ENCODE measurements at places on chromosomes 16 and 17. TPM values are rescaled to one million over a fixed set of nuclear protein-coding genes. Genes with fewer than 3 reads are reported as not detected.

DNA sequence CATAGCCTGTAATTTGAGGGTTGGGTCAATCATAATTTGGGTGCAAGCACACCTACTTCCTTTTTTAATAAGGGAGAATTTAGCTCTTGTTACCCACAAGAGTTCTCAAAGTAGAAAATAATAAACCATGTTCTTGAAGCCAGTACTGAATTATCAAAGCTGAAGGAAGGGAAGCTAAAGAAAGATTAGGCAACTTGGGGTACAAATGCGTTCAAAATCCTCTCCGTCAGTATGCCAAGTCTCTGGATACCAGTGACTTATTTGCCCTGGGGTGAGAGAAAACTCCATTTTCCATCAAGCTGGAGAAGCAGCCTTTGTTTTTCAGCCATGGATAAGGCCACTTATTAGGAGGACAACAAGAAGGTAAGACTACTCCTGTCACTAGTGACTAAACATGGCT is 23.5 kb upstream of the DHRS13 start:
- DNase-seq: no peak

- DNase-seq: no peak
Observed at GRCh38 chr16:51834133-51834532, 683.1 kb upstream of the SALL1 start.

- no peak for DNase-seq
Observed at GRCh38 chr16:56368545-56368944, 56.8 kb downstream of the AMFR start.

Gene TBC1D3C
- 4.6 TPM for total RNA-seq

Gene TANC2
- 17.2 TPM for total RNA-seq

GRCh38 chr17:43517161-43517560 is 29.0 kb downstream of the ETV4 start:
- no peak for DNase-seq

Gene BIRC5
- total RNA-seq: 1.0 TPM

DNA sequence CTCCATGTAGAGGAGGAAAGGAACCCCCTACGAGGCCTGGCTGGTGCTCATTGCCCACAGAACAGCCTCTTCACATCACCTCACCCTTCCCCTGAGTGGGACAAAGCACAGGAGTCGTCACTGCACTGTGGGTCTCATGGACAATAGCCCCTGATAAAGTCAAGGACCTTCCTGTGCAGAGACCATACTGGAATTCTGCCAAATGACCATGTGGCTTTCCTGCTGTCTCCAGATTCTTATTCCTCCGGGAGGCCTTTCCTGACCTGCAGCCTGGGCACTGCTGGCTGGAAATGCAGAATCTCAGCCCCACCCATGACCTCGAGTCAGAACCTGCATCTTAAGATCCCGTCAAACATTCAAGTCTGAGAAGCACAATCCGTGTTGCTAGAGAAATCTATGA is 60.5 kb upstream of the ERN1 start:
- DNase-seq: no peak

Gene DDX52
- 35.6 TPM for total RNA-seq

- DNase-seq: no peak
Observed at GRCh38 chr16:7953360-7953759, 620.7 kb downstream of the RBFOX1 start.

DNA sequence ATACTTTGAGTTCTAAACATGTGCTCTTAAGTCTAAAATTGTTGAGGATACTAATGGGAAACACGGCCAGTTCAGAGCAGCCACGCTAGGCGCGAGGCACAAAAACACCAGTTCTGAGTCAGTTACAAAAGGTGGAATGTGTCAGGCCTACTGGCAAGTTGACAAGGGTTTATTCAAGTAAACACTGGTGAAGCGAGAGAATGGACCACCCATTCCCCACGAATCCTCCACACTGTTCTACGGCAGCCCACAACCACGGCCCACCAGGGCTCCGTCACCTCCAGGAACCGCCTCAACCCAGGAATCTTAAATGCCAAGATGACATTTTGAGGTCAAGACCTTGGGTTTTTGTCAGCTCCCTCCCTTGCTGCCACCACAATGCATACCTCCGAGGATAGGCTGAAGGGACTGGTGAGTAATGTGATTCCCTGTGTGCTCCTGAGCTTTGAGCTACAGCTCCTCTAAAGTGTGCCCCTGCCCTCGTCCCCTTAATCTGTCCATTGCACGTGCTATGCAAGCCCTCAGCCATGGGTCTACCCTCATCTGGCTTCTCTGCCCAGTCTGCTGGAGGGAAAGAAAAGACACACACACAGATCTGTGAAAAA is 28.5 kb upstream of the TRAP1 start:
- DNase-seq: no peak

GRCh38 chr17:17139972-17140589 is 66.1 kb downstream of the PLD6 start:
- no peak for DNase-seq

Gene MYH13
- total RNA-seq: not detected

- no peak for DNase-seq
Observed at GRCh38 chr17:77446940-77447634, 306.3 kb downstream of the SEC14L1 start.

- DNase-seq: no peak
Observed at GRCh38 chr16:72620853-72621252, 427.1 kb downstream of the ZFHX3 start.

Gene TAT
- total RNA-seq: not detected

GRCh38 chr17:71200597-71200996 is 920.2 kb upstream of the SOX9 start:
- no peak for DNase-seq

DNA sequence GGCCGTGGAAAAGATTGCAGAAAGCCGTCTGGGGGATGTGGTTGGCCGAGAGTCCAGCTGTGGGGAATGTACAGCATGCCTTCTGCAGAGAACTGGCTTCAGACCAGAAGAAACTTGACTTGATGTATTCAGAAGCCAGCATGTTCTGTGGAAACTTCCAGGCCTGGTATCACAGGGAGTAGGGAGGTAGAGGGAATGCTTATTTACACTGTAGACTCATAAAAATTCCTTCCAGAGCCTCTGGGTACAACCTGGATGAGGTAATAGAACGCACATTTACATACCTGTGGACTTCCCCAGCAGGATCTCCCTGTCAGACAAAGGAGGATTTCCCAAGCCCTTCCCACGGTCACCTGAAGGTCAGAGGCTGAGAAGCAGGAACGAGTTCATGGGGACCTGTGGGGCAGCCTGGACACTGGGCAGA is 11.8 kb upstream of the GAS7 start:
- DNase-seq: no peak

GRCh38 chr16:6977916-6978315 is 354.7 kb upstream of the RBFOX1 start:
- DNase-seq: no peak

GRCh38 chr17:13694934-13695333 is 93.2 kb upstream of the HS3ST3A1 start:
- DNase-seq: no peak

Gene SLC52A1
- 0.09 TPM for total RNA-seq

Gene KRT40
- total RNA-seq: not detected

Gene STX1B
- total RNA-seq: 1.6 TPM

DNA sequence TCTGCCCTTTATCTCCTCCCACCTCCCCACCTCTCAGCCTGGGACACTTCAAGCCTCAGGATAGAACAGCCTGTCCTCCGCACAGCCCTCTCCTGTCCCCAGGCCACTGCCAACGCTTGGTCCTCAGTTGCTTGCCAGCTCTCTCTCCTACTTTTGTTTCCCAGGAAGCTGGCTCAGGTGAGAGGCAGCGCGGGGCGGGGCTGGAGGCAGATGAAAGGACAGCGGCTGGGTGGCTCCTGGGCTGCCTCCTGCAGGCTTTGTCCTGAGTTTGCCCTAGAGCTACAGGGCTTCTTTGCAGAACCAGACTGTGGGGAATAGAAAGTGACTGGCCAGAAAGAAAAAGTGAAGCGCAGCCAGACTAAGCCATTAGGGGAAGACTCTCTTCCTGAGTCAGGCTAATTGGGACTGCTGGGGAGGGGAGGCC is 48.2 kb upstream of the CDC42EP4 start:
- DNase-seq: no peak

Gene KRTAP4-3
- total RNA-seq: not detected

GRCh38 chr17:49634485-49634860 is 43.4 kb downstream of the SPOP start:
- no peak for DNase-seq

Gene KRT222
- total RNA-seq: not detected

DNA sequence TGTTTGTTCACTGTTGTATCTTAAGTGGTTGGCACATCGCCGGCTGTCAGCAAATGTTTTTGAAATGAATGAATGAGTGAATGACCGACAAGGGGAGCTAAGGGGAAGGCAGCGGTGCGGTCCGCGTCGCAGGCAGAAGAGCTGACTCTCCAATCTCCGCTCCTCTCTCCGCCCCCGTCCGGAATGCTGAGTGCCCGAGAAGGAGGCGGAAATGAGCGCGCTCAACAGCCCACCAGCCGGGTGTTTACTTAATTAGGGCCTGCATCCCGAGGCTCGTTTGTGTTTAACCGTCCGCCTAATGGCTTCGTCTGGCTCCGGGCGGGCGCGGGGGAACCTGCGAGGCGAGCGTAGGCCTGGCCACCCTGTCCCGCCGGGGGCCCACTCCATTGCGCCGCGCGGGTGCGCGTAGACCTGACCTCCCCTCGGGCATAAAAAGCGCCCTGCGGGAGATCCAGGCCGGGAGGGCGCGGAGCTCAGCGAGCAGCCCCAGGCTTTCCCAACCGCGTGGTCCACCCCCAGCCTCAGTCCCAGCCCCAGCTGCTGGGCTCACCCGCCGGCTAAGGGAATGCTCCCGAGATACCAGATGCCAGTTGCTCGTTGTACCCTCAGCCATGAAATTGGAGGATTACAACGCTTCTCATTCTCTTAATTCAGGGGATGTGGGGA is 2.5 kb upstream of the CDH3 start:
- no peak for DNase-seq

Gene TBC1D26
- total RNA-seq: not detected

DNA sequence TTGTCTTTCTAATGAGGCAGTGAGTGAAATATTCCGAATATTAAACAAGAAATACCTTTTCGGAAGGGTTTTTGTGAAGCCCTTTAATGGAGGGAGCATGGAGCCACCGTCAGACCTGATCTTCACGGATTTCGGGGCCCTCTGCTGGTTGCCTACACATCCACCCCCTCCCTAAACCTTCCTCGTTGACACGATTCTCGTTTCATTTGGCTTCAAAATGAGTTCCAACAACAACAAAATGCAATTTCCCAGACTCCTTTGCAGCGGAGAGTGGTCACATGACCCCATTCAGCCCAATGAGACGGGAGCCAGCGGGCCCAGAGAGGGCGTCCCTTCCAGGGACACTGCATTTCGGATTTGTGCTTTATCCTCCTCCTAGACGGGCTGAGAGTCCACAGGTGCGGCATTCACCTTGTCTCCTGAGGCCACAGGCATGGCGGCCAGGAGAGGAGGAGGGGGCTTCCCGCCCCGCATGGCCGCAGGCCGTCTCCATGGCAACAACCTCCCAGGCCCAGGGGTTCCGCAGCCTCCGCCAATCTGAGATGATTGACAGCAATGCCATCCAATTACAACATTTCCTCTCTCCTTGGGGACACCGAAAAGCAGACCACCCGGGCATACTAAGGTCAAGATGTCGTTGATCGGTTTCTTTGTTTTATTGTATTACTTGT is 259.8 kb downstream of the C16orf95 start:
- DNase-seq: no peak

GRCh38 chr17:54172985-54173316 is 350.2 kb downstream of the KIF2B start:
- DNase-seq: no peak

Measured in activated B cell treated with CpG ODN at 0.5 μM for 24 hours (primary cell).